ENCODE measurements at places on chromosomes 12 and 14. TPM values are rescaled to one million over a fixed set of nuclear protein-coding genes. Genes with fewer than 3 reads are reported as not detected.

PAH gene
- total RNA-seq = 1.9 TPM

POTEG gene
- total RNA-seq = 1.7 TPM

GRCh38 chr14:42145766-42146165 is 539.1 kb downstream of the LRFN5 start:
- H3K27ac ChIP-seq = no peak overlapping the region
- H3K4me1 ChIP-seq = no peaks in the 10 kb centered on the region
- H3K27me3 ChIP-seq = no peaks in the 10 kb centered on the region
- no peak for DNase-seq
- H3K4me3 ChIP-seq = no peak overlapping the region

DNA sequence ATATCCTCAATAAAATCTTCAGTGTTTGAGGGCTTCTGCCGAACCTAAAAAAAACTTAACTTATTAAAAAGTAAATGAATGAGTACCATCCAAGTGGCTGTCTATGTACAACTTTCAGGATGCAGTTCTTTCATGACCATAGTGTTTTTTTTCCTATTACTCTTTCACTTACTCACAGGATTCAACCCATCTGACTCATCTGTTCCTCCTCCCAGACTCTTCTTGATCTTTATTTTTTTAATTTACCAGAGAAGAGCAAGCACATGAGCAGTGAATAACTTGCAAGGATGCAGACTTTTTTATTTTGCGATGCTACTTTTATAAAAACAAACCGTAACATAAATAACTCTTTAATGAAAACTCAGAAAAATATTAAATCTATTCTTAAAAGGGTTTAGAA is 24.5 kb downstream of the RECQL start:
- H3K4me1 ChIP-seq = no peaks in the 10 kb centered on the region
- DNase-seq = no peak
- peaks cover 25% of the 10 kb centered on the region for H3K36me3 ChIP-seq
- H3K4me3 ChIP-seq = no peak overlapping the region
- H3K27ac ChIP-seq = no peak overlapping the region

DNA sequence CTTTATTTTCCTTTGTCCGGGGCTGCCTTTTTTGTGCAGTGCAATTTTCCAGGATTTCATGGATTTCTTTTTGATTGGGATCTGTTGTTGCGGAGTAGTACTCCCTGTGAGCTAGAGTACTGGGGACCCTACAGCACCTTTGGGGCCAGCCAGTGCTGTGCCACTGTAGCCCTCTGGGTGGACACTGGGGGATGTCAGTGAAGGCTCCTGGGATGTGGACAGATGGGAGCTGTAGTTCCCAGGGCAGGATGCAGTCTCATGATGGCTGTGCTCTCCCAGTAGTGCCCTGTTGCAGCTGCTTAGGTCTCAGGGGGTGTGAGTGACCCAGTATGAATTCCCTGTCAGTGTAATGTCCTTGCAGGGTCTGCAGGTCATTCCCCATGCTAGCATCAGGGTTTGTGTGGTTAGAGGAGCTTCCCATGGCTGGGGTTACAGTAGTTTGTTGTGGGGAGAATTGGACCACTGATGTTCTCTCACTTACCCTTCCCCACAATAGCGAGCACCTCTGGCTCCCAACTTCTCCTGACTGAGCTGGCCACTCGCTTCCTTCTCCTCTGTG is 72.2 kb downstream of the BRMS1L start:
- no peaks in the 10 kb centered on the region for H3K27me3 ChIP-seq
- no peak overlapping the region for H3K27ac ChIP-seq
- H3K36me3 ChIP-seq = no peaks in the 10 kb centered on the region
- H3K4me3 ChIP-seq = no peak overlapping the region

GRCh38 chr12:10220398-10221077 is 7.9 kb downstream of the GABARAPL1 start:
- no peaks in the 10 kb centered on the region for H3K36me3 ChIP-seq
- no peak overlapping the region for H3K27ac ChIP-seq
- H3K4me3 ChIP-seq = no peak overlapping the region
- no peaks in the 10 kb centered on the region for H3K4me1 ChIP-seq
- H3K27me3 ChIP-seq = no peaks in the 10 kb centered on the region
- DNase-seq = no peak

DNA sequence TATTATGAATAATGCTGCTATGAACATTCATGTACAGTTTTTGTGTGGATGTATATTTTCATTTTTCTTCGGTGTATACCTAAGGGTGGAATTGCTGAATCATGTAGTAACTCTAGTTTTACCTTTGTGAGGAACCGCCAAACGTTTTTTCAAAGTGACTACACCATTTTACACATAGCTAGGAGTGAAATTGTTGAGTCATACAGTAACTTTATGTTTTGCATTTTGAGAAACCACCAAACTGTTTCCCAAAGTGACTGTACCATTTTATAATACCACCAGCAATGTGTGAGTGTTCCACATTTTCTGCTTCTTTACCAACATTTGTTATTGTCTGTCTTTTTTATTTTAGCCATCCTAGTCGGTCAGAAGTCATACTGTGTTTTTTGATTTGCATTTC is 3.1 kb upstream of the TPH2 start:
- H3K4me1 ChIP-seq = no peaks in the 10 kb centered on the region
- H3K4me3 ChIP-seq = no peak overlapping the region
- no peak overlapping the region for H3K27ac ChIP-seq
- H3K27me3 ChIP-seq = no peaks in the 10 kb centered on the region
